ENCODE measurements at places on chromosomes 1 and 21.

DNA sequence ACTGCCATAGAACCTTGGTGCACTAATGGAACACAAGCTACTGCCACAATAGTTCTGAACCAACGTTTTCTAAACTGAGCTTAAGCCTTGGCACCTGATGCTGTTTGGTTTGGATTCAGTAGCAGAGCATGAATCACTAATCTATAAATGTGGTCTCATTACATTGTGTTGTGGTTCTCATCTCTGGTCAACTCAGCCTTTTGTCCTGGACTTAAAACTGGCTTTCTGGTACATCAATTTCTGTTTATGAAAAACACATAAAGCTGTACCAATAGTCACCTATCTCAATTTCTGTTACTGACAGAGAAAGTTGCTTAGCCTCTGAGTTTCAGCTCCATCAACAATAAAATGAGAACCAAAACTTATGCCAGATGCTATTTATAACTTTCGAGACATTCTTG is 197.5 kb upstream of the KIAA0040 start:
- no peak for DNase-seq

- DNase-seq = no peak
Observed at GRCh38 chr1:236156512-236157208, 14.3 kb downstream of the GPR137B start.

DNA sequence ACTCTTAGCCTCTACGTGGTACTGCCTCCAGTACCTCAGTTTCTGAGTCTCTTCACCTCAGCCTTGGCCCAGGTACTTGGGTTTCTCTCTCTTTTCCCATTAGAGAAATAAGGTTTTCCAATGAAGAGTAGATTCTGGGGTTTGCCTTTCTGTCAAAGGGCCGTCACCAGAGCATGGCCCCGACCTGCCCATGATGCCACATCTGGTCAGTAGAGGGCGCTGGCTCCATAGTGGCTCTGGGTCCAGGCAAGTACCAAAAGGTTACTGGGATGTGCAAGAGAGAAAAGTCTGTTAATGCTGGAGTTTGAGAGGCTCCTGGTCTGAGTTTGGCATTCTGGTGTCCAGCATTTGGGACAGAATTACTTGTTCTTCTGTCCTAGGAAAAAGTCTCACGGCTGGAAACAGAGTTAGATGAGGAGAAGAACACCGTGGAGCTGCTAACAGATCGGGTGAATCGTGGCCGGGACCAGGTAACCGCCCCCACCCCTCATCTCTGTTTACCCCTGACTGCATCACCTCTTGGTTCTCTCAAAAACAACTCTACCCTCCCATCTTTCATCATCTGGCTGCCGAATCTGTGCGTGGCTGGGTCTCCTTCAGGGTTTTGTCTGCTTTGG is 5.3 kb upstream of the TUFT1 start:
- peak; percentile 49 for DNase-seq

DNA sequence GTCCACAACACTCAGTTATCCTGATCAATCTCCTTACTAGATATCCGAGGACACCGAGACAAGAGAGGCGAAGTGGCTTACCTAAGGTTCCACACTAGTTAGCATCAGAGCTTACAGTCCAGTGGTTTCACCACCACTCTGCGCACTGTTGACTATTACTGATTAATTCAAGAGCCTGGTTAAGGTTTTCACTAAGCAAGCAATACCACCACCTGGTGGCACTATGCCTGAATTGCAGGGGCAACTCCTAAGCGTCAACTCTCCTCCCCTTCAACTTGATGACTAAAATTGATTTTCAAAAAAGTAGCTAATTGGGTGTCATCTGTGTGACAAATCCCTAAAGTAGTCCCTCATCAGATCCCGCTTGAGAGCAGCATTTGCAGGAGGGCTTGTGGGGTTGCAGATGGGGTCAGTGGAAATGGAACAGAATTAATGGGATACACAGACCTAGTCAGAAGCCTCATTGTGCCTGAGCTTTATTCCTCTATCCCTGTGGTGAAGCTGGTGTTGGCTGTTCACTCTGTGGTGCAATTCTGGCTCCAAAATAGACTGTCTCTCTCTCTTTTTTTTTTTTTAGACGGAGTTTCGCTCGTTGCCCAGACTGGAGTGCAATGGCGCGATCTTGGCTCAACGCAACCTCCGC is 9.1 kb downstream of the TTC22 start:
- no peak for DNase-seq

- DNase-seq = no peak
Observed at GRCh38 chr1:43975249-43975961, 645 bp downstream of the ATP6V0B start.

- DNase-seq = no peak
Observed at GRCh38 chr1:9174243-9174642, 45.3 kb upstream of the GPR157 start.

GRCh38 chr1:117058810-117059209 is 1.3 kb upstream of the TTF2 start:
- DNase-seq = no peak

Data from NCI-H187 treated with DMSO at 0.1 percent for 48 hours (cell line).